ENCODE measurements at places on chromosomes 3 and 15. TPM values are rescaled to one million over a fixed set of nuclear protein-coding genes. Genes with fewer than 3 reads are reported as not detected.

The GOLGA8R gene
- total RNA-seq, result 1.0 TPM

The FRMD4B gene
- 13.6 TPM for total RNA-seq

- no peak for DNase-seq
Measured at GRCh38 chr15:78208887-78209645, 25.3 kb downstream of the ACSBG1 start.

DNA sequence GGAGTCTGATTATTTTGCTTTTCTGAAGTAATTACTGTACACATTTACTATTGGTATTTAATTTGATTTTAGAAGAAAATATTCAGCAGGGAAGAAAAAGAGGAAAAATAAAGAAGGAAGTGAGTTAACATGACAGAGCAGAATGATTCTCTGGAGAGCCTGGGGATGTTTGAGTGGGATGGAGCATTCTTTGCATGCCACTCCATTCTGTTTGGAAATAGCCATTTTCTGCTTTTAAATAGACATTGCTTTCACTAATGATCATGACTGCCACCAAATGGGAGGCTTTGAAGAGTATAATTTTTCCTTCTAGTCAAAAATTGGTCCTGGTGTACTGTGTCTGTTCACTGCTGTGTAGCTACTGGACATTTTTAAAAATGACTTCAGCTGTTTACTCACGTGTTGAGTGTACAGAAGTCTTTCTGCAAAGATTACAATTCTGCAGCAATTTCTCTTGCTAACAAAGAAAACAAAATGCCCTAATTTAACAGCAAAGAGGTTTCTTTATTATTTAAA, 196.1 kb downstream of the RYR3 start:
- no peak for DNase-seq

DNA sequence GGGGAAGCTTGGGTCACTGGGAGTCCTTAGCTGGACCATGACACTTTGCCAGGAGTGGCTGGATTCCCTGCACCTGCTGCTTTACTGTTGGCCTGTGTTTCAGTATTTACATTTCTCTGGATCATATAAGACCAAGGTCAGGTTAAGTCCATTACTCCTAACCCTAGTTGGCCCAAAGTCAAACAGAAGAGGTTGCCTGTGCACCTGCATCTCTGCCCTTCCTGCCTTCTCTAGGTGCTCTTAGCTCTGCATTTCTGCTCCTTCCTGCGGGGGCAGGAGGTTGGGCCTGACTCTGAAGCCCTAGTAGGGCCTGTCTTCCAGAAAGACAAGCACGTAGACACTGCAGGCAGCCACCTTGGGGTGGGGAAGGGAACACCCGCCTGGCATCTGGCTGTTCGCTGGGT, 124.3 kb downstream of the RPLP1 start:
- DNase-seq, result no peak

DNA sequence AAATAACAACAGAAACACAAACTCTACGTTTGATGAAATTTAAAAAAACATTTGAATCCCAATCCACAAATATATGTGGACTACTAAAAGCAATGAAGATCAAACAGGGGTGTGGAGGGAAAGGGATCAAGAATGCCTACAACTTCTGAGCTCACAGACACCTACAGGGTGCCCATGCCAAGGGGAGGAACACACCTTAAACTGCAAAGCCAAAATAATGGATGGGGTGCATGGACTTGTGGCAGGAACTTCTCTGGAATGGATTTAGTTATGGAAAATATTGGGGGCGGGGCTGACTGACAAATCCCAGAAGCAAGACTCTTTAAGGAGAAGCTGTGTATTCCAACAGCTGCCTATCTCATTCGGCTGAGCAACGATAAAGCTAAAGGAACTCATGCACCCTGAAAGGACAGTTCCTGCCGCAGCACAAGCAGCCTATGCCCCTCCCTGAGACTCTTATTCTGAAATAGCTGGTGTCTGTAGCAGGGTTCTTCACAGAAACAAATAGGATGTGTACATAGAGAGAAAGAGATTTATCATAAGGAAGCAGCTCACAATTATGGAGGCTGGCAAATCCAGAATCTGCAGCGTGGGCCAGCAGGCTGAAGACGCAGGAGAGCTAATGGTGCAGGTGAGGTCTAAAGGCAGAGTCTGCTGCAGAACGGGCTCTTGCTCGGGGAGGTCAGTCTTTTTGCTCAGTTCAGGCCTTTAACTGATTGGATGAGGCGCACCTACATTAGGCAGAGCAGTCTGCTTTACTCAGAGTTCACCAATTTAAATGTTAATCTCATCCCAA, 24.5 kb upstream of the PLA2G4D start:
- DNase-seq, result no peak

- no peak for DNase-seq
Measured at GRCh38 chr15:67607329-67607728, 64.8 kb downstream of the MAP2K5 start.

DNA sequence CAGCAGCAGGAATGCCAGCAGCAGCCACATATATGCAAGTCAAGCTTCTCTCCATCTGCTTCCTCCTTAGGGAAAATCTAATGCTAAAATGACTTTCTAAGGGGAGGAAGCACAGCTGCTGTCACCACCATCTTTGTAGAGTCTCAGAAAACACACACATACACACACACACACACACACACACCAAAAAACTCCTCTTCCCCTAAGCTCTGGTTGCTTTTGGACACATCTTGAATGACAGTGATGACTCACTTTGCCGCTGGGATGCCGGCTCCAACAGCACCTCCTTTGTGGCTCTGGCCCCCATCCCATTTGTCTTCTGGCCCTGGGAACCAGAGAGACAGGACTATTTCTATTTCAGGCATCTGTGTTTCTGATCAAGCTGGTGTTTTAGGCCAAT, 124.8 kb upstream of the GOLIM4 start:
- DNase-seq, result no peak

DNA sequence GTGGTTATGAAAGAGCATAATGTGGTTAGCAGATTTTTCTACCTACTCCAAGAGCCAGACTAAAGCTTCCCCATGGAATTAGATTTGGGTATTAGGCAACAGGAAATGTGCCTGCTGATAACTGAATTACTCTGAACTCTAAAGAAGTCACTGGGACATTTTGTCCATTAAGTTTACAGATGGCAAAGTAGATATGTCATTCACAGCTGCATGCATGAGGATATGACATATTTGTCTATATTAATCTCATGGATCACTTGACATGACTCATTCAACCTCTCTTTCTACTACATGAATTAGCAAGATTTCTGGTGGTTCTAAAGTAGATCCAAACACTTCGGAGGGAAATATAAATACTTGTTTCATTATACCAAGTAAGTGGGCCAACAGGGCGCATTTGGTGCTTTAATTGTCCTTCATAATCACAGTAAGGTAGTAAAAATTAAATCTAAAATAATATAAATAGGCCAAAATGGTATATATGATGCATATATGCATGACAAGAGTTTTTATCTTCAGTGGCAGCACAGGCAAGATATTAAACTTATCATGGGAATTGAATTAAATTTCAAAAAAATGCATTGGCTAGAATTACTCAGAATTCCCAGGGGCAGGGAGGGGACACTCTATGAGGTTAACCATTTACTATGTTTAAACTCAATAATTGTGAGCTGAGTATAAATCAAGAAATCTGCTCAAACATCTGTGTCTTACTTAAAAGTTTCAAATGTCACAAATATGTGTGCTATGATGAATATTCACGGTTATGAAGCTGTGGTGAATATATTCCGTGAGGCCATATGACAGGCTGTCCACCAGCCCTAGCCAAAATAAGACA, 365.3 kb upstream of the KCNMB2 start:
- DNase-seq, result peak; percentile 53

- DNase-seq, result peak; percentile 7
Measured at GRCh38 chr15:100060276-100060926, 281.4 kb downstream of the ADAMTS17 start.

GRCh38 chr3:41751597-41751996, 210.3 kb downstream of the ULK4 start:
- no peak for DNase-seq

GRCh38 chr3:119681279-119681678, 4.1 kb upstream of the COX17 start:
- DNase-seq, result no peak

DNA sequence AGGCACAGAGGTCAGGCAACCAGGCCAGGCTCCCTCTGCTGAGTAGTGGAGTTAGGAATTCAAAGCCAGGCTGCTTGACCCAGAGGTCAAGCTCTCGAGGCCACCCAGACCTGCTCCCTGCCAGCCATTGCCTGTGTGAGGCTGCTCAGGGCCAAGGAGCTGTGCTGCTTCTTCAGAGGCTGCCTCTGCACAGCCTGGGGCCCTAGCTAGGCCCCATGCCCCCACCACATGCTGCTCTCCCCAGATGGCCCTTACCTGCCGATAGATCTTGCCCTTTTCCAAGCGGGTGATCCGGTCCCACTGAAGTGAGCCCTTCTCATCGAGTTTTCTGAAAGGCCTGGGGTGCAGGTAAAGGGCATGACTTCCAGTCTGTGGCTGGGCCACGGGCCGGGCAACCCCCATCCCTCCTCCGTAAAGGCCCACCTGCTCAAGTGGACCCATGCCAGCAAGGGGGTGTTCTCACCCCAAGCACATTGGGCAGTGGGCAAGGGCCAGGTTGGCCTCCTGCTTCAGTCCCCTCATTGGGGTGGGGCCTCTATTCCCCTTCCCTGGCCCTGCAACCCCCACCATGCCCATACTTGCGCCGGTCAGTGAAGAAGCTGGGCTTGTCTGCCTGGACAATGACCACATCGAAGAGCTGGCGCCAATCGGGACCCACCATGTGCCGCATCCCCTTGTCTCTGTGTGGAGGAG, 6.5 kb downstream of the NT5DC2 start:
- no peak for DNase-seq

DNA sequence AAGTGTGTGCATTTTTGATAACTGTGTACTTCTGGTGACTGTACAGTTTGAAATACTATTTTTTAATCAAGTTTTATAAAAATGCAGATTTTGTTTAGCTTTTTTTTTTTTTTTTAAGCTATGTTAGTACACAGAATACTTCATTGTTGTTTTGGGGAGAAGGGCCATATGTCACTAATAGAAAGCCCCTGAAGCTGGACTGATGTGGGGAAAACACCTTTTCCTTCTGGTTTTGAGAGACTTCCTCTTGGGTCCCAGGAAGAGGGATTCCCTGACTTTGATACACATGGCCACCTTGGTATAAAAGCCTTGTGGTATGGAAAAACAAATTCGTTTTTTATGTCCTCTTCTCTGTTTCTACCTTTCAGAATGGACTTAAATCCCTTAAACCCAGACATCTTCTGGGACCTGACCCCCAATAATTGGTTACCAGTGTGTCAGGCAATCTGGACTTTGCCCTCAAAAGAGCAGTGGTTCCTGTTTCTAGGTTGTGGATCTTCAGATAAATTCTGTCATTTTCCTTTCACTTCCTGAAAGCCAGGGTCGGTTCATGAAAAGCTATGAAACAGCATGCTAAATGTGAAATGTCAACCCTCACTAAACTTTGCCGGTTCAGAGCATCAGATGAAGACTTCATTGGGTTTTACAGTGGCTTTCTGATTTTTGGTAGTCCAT, 31.1 kb upstream of the BLOC1S6 start:
- no peak for DNase-seq

- DNase-seq, result no peak
Measured at GRCh38 chr3:10194328-10195071, 29.8 kb downstream of the IRAK2 start.

- no peak for DNase-seq
Measured at GRCh38 chr3:177448987-177449359, 251.7 kb upstream of the TBL1XR1 start.

DNA sequence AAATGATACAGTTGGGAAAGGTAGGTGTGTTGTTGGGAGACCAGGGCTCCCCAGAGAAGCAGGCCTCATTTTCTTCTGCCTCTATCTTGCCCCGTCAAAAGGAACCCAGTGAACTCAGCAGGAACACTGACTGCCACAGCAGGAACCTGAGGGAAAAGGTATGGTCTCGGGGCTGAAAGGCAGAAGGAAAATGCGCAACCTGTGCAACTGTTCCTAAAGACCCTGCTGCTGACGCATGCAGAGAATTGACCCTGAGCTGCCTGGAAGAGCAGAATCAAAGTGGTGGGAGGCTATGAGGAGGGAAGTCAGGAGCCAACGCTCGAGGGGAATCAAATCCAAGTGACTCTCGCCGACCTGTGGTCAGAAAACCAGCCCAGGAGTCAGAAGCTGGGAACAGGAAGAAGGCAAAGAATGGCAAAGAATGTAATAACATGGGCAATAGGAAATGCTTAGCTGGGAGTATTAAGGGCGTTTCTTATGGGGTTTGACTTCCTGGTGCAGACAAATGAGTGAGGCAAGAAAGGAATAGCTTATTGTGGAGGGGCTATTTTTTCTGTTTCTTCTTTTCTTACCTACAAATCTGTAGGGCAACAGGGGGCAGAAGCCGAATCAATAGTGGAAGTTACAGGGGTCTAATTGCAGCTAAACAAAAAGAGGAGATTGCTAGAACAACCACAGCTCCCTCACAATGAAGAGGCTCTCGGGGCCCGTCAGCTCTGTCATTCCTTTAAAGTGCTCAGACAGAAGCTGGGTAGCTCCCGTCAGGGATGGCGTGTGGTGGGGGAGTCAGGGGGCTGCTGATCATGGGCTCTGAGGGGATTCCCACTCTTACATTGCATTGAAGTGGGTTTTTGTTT, 65.4 kb upstream of the DLG1 start:
- no peak for DNase-seq

GRCh38 chr3:9340472-9340902, 22.4 kb upstream of the THUMPD3 start:
- peak; percentile 79 for DNase-seq

- DNase-seq, result peak; percentile 66
Measured at GRCh38 chr3:148962513-148962912, 28.8 kb upstream of the GYG1 start.

GRCh38 chr15:78103406-78104118, 11.2 kb downstream of the SH2D7 start:
- no peak for DNase-seq

GRCh38 chr3:68953816-68954444, 21.6 kb upstream of the TAFA4 start:
- DNase-seq, result no peak

DNA sequence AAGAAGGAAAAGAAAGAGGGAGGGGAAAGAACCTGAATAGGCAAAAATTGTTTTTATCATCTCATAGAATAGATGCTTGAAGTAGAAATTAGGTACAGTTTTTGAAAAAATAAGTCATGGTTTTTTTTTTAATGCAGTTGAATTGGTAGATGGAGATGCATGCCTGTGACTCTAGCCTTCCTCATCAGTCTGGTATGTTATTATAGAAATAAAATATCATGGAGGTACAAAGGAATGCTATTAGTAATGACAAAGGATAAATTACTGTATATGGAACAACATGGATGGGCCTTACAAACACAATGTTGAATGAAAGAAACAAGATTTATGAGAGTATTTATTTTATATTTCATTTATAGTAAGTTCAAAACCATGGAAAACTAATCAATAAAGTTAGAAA, 162.4 kb upstream of the GALNT15 start:
- no peak for DNase-seq

- no peak for DNase-seq
Measured at GRCh38 chr3:161212171-161212771, 8.8 kb upstream of the NMD3 start.

- no peak for DNase-seq
Measured at GRCh38 chr15:70006259-70007147, 91.2 kb downstream of the TLE3 start.

GRCh38 chr3:133821767-133822638, 16.4 kb downstream of the SRPRB start:
- DNase-seq, result peak; percentile 63

GRCh38 chr3:66227915-66228314, 7.1 kb downstream of the SLC25A26 start:
- no peak for DNase-seq
